ENCODE measurements at places on chromosomes 3 and 15.

DNA sequence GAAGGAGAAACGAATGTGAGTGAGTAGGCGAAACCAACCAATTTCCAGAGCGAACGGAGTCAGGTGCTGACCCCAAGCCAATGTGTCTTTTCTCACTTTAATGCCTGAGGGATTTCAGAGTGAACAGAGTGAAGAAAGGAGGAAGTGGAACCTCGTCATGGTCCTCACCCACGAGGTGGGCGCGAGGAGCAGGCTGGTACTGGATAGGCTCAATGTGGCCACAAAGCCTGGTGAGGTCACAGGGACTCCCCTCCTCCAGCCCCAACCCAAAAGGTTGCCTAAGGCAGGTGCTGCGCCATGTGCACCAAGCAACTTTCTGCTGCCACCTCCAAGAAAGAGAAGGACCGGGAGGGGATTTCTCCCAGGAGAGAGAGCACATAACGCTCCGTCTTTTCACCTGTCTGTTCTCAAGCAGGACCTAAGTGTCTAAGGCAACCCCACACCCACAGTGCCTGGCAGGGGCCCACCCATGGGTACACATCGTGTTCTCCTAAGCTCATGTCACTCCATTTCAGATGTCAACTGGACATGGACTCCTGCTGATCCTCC, 3.8 kb downstream of the NRROS start:
- DNase-seq: no peak

DNA sequence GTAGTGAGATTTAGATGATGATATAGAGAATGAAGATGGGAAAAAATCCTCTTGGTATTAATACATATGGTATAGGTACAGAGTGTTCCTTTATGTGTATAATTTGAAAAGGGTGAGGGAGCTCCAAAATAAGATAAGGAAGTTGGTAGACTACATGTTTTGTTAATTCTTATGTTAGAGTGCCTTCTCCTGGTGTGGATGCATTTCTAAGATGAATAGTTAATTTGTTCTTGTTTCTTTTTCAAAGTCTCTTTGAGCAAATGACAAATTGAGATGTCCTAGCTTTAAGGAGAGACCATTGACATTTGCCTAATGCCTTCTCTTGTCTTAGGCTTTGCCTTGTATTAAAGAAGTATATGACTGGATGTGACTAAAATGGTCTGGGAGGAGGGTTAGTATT, 34.1 kb downstream of the AKAP13 start:
- DNase-seq: no peak

GRCh38 chr3:170768334-170768801, 101.6 kb downstream of the RPL22L1 start:
- DNase-seq: peak; percentile 25

DNA sequence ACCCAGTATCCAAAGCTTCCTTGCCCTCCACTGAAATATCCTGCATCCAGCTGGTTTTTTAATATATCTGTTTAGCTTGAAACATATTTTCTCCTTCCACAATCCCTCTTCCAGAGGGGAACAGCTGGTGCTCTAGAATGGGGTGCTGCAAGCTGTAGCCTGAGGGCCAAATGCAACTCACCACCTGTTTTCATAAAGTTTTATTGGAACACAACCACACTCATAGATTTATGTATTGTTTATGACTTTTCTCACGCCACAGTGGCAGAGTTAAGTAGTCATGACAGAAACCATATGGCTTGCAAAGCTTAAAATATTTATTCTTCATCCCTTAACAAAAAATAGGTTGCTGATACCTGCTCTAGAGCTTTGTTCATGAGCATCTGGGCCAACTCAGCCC, 298.7 kb downstream of the CLSTN2 start:
- DNase-seq: no peak

GRCh38 chr3:9690451-9691450, 12.9 kb upstream of the CPNE9 start:
- no peak for DNase-seq

- peak; percentile 35 for DNase-seq
Observed at GRCh38 chr15:76904461-76905012, 603 bp downstream of the SCAPER start.

- no peak for DNase-seq
Observed at GRCh38 chr3:189449084-189449483, 182.1 kb upstream of the TP63 start.

DNA sequence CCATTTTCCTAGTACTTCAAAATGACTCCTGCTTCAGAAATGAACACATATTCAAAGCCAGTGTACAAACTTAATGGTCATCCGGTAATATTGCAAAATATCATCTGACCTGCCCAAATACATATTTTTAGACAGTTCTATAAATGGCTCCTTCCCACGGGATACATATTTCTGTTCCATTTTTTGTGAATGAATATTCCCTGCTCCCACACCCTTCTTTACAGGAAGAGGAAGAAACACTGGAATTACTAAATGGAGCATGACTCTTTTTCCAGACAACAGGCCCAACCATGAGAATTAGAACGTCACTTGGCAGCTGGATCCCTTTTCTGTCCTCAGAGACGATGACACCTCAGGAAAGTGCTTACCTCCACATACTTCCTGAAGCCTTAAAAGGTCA, 38.0 kb upstream of the CBLB start:
- DNase-seq: peak; percentile 59

DNA sequence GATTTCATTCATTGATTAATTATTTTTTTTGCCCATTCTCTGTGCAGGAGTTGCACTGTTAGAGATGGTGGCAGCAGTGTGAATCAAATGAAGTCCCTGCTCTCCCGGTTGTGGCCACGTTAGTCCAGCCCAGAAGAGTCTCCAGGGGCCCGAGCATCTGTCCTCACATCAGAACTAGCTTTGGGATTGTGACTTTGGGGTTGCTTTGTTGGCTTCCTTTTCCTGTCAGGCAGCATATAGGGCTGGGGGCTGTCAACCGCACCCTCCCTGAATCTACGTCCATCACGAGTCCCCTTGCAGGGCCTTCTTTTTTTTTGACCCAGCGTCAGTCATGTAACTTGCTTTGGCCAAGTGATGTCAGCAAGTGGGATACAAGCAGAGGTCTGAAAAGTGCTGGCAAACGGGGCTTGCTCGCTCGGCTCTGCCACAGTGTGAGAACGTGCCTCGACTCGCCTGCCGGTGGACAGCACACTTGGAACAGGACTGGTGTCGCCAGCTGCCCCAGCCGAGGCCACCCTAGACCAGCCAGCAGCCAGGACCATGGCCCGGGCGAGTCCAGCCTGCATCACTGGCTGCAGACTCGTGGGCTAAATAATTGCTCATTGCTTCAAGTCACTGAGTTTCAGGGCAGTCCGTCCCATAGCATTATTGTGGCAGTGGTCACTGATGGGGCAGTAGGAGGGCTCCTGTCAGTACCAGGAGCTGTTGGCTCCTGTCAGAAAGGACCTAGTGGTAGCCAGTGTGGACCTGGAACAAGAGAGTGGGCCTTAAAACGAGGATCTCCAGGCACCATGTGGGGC, 151.6 kb upstream of the MEF2A start:
- DNase-seq: no peak

Data from EL (cell line).